ENCODE measurements at places on chromosomes 3 and 15. TPM values are rescaled to one million over a fixed set of nuclear protein-coding genes. Genes with fewer than 3 reads are reported as not detected.

Gene PIGBOS1
- polyA plus RNA-seq: 23.2 TPM

Gene RPUSD2
- 10.1 TPM for polyA plus RNA-seq

Gene GOLGA8Q
- not detected for polyA plus RNA-seq

Gene FGF12
- polyA plus RNA-seq: not detected

Gene IL17RE
- 31.3 TPM for polyA plus RNA-seq

Gene PRTG
- polyA plus RNA-seq: 0.19 TPM

Gene SERINC4
- polyA plus RNA-seq: not detected

Gene IL17RC
- 96.2 TPM for polyA plus RNA-seq

Gene GP5
- 0.18 TPM for polyA plus RNA-seq

Gene ILDR1
- polyA plus RNA-seq: 0.81 TPM

Gene RAD51
- 8.5 TPM for polyA plus RNA-seq

Gene IL5RA
- not detected for polyA plus RNA-seq

Gene ASB14
- 0.74 TPM for polyA plus RNA-seq

Gene ANKDD1A
- not detected for polyA plus RNA-seq

Gene PRR20G
- not detected for polyA plus RNA-seq

Gene STAB1
- 72.1 TPM for polyA plus RNA-seq

Gene B4GALT4
- 72.2 TPM for polyA plus RNA-seq

Gene PTPRG
- 9.4 TPM for polyA plus RNA-seq

Gene ALDH1L1
- 58.7 TPM for polyA plus RNA-seq

Gene CPN2
- polyA plus RNA-seq: not detected

Gene RHO
- 0.01 TPM for polyA plus RNA-seq

Gene ALPK3
- 0.22 TPM for polyA plus RNA-seq

Gene LSMEM2
- not detected for polyA plus RNA-seq

Gene MST1
- 157 TPM for polyA plus RNA-seq

Gene LIPC
- 0.98 TPM for polyA plus RNA-seq

Gene BFSP2
- not detected for polyA plus RNA-seq

Gene TERC
- polyA plus RNA-seq: 0.87 TPM

Gene CRYGS
- polyA plus RNA-seq: 4.0 TPM

Gene CD80
- polyA plus RNA-seq: 0.53 TPM

Gene SLC2A2
- 212 TPM for polyA plus RNA-seq

Gene TIMP4
- polyA plus RNA-seq: 3.8 TPM

Gene USF3
- 17.2 TPM for polyA plus RNA-seq

Gene NCEH1
- polyA plus RNA-seq: 5.0 TPM

Gene GOLIM4
- 47.4 TPM for polyA plus RNA-seq

Gene CCDC33
- 1.1 TPM for polyA plus RNA-seq

Gene UROC1
- polyA plus RNA-seq: 0.27 TPM

Gene AHSG
- polyA plus RNA-seq: not detected

Gene CRYBG3
- polyA plus RNA-seq: 5.1 TPM

Gene ANKRD34C
- polyA plus RNA-seq: not detected

Gene SENP8
- polyA plus RNA-seq: 0.81 TPM

Gene GOLGA6L1
- polyA plus RNA-seq: not detected

Gene CADPS
- polyA plus RNA-seq: 7.2 TPM

Gene ARL14
- 211 TPM for polyA plus RNA-seq

Gene GABRG3
- not detected for polyA plus RNA-seq

Gene CHRD
- not detected for polyA plus RNA-seq

Gene LRRC3B
- 0.65 TPM for polyA plus RNA-seq

Gene ALDH1A2
- 0.45 TPM for polyA plus RNA-seq

Gene ARF4
- polyA plus RNA-seq: 177 TPM

Gene SRP14
- polyA plus RNA-seq: 261 TPM

Gene CX3CR1
- polyA plus RNA-seq: not detected

Gene RPL29
- polyA plus RNA-seq: 2,279 TPM
